Pancreas (tissue), 10 donors: ENCODE measurements at places on chromosomes 12 and 14. TPM values are rescaled to one million over a fixed set of nuclear protein-coding genes. Genes with fewer than 3 reads are reported as not detected.

DNA sequence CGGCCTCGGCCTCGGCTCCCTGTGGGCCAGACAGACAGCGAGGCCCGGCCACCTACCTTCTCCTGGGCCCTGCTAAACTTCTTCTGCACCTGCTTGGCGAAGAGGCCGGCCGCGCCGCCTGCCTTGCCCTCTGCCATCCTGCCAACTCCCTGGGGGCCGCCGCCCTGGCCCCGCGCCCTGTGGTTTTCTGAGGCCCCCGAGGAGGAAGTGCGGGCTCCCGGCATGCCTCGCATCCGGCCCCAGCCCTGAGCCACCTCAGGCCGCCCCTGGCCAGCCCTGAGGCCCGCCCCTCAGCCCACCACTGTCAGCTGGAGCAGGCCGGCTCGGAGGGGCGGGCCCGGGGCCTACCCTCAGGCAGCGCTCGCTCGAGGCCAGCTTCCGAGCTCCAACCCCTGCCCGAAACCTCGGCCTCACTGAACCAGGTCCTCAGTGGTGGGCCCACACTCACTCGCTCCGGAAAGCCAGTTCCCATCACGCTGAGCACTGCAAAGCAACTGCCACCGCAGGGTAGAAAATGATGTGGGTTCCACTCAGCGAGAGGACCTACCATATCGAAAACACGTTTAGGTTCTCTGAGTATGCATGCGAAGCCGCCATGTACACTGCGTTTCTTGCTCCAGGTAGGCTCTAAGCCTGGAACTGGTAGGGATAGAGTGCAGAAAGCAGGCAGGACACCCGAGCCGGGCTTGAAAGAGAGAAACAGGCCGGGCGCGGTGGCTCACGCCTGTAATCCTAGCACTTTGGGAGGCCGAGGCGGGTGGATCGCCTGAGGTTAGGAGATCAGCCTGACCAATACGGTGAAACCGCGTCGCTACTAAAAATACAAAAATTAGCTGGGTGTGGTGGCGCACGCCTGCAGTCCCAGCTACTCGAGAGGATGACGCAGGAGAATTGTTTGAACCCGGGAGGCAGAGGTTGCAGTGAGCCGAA lies at the start of gene BIN2:
TSS of gene BIN2 (minus strand) at position 209 of the 930 bp plus-strand sequence. CDS start at position 137, 72 bp downstream.
- H3K27me3 ChIP-seq = no peaks in the 10 kb centered on the region
- no peak for DNase-seq
- peak within 1 kb of the TSS; percentile 30 for H3K4me3 ChIP-seq

- no peak for DNase-seq
- no peaks in the 10 kb centered on the region for H3K4me1 ChIP-seq
- H3K27ac ChIP-seq = no peak overlapping the region
- H3K36me3 ChIP-seq = no peaks in the 10 kb centered on the region
- H3K27me3 ChIP-seq = no peaks in the 10 kb centered on the region
These were observed 60.6 kb downstream of the ARL6IP4 start for GRCh38 chr12:123041042-123041531.

GRCh38 chr12:38543151-38543550 lies 226.6 kb downstream of the ALG10B start:
- no peaks in the 10 kb centered on the region for H3K27me3 ChIP-seq
- DNase-seq = no peak
- H3K27ac ChIP-seq = no peak overlapping the region
- no peaks in the 10 kb centered on the region for H3K36me3 ChIP-seq
- H3K4me1 ChIP-seq = no peaks in the 10 kb centered on the region

GRCh38 chr12:63844391-63845341 lies at the start of gene SRGAP1:
SRGAP1 (plus strand) TSS chr12:63844700; CDS start chr12:63844817, 117 bp downstream.
- no peaks in the 10 kb centered on the region for H3K36me3 ChIP-seq
- no peaks in the 10 kb centered on the region for H3K27me3 ChIP-seq
- peak within 1 kb of the TSS; percentile 92 for H3K27ac ChIP-seq
- DNase-seq = peak; percentile 79

GRCh38 chr12:45509621-45510020 lies 219.9 kb upstream of the ARID2 start:
- no peaks in the 10 kb centered on the region for H3K27me3 ChIP-seq
- no peak for DNase-seq
- H3K27ac ChIP-seq = no peak overlapping the region
- H3K36me3 ChIP-seq = no peaks in the 10 kb centered on the region

CLEC4C gene
- polyA plus RNA-seq = not detected

DNA sequence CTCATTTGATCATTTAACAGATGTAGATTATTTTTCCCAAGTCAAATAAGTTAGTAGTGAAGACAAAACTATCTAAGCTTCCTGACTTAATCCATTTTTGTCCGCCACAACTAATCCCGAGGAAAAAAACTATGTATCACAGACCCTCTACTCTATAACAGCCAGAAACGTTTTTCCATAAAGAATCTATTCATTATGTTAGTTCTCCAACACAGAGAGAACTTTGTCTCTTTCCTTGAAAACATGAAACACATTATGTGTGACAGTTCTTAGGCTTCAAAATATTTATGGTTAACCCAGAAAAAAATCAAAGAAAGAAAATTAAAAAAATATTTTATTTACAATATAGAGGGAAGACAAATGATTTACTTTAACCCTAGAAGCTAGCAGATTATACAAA lies 100.1 kb downstream of the PLEKHG7 start:
- no peaks in the 10 kb centered on the region for H3K36me3 ChIP-seq
- no peak overlapping the region for H3K27ac ChIP-seq

DNA sequence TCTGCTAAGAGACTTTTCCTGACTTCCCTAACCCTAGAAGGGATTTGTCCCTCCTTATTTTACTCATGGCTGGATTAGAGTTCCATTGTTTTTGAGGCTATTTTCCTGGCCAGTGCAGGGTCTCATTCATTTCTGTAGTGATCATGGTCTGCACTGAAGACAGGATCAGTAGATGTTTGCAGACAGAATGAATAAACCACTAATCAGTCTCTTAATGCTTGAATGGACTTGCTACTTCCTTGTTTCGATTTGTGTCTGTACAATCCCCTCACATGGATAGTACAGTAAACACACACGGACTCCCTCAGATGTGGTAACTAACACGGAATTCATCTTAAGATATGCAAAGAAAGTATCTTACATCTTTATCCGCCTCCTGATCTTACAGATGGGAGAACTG lies 102.6 kb upstream of the PRB2 start:
- H3K4me1 ChIP-seq = peaks cover 3% of the 10 kb centered on the region
- H3K27me3 ChIP-seq = no peaks in the 10 kb centered on the region
- H3K36me3 ChIP-seq = no peaks in the 10 kb centered on the region

DNA sequence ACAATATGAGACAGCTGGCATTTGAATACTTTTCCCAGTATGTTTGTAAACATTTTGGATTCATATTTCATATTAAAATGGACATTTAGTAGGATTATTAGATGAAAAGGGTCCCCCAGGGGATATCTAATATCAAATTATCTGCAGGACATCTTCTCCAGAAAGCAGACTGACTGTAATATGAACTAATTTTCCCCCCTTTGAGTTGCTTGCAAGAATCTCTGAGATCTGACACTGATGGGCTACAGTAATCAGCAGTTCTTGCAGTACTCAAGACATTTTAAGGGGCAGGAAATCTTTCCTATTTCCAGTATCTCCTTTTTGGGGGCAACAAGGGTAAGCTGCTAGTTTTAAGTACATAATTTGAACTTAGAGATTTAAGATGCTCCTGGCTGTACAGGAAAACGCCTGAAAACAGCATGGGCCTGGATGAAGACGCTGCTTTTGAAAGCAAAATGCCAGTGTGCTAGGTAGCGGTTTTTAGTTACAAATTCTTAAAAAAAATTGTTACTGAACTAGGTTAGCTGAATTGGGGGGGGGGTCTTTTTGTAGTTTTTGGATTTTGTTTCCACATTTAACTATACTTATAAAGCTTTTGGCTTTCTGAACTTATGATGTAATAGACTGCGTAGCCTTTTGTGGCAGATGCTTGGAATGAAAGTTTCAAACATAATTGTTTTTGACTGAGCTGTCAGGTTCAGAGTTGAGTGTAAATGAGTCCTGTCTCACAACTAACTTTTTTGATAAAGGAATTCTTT lies 2.2 kb downstream of the FRMD6 start:
- no peak overlapping the region for H3K27ac ChIP-seq
- no peaks in the 10 kb centered on the region for H3K36me3 ChIP-seq
- H3K4me1 ChIP-seq = peaks cover 5% of the 10 kb centered on the region
- H3K27me3 ChIP-seq = no peaks in the 10 kb centered on the region
- no peak for DNase-seq
- H3K4me3 ChIP-seq = no peak overlapping the region

GRCh38 chr12:131568336-131568735 lies 142.6 kb upstream of the SFSWAP start:
- no peak overlapping the region for H3K4me3 ChIP-seq
- no peak for DNase-seq
- H3K36me3 ChIP-seq = no peaks in the 10 kb centered on the region
- H3K4me1 ChIP-seq = no peaks in the 10 kb centered on the region

DNA sequence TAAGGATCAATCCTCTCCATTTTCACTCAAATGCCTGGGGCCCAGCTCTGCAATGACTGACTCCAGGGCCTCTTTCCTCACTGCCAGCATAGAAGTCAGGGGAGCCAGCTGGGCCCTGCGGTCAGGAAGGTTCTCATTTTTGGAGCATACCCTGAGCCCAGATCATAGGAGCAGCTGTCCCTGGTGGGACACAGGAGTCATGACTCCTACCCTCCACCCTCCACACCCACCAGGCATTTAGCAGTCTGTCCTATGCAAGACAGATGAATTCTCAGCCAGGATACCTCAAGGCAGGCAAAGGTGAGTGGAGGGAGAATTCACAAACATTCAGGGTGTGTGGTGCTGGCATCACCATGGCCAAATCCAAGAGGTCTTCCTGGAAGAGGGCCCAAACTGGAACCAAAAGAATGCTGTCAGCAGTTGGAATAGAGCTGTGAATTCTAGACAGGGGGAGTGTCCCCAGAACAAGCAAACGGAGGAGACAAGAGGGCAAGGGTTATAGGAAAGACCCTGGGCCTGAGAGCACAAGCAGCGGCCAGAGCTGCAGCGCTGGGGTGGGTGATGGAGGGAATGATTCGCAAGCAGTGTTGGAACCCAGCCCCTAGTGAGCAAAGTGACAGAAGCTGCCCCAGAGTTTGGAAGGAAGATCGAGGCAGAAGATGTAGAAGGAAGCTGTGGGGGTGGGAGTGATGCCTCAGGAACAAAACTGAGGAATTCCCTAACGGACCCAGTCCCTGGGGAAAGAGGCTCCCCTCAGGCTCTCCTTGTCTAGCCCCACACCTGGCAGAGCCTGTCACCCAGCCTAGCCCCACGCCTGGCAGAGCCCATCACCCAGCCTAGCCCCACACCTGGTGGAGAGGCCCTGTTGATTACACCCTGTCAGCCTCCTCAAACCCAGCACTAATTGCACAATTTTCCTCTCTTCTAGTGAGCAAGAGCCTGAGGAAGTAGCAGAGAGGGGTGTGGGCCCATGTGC lies 4.5 kb upstream of the REM2 start:
- peaks cover 8% of the 10 kb centered on the region for H3K4me1 ChIP-seq
- H3K36me3 ChIP-seq = peaks cover 31% of the 10 kb centered on the region
- DNase-seq = no peak
- no peak overlapping the region for H3K27ac ChIP-seq
